Hippocampal formation (tissue), 2 donors: ENCODE measurements at places on chromosomes 7 and 10.
A peak's percentile ranks its signal among the peaks of the same experiment; 100 is the strongest.

DNA sequence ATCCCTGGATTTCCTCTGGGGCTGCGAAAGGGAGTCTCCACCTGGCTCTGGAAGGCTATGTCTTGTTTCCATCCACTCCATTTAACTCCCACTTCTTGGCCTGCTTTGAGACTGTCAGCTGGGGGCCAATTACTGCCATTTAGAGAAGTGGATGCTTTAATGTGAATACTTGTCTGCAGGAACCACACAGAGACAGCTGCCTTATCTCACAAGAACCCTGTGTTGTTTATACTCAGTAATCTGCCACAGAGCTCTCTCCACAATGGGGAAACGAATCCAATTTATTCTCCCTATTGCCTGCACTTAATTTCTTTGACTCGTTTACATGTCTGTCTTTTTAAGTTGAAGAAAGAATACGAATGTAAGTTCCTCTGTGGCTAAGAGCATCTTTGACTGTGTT is 787.0 kb upstream of the C7orf33 start:
- no peak for DNase-seq

GRCh38 chr10:94036766-94037033 is 43.0 kb downstream of the PLCE1 start:
- DNase-seq = no peak

DNA sequence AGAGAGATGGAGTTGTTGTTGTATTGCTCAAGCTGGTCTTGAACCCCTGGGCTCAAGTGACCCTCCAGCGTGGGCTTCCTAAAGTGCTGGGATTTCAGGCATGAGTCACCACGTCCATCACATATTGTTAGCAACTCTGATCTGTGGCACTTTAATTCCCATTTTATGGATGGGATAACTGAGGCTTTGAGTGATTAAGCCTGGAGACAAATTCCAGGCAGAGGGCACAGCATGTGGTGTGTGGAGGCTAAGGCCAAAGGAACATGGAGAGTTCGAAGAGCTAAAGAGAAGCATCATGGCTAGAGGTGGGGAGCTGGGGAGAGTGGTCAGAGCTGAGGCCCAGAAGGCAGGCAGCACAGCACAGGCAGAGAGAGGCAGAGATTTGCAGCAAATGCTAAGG is 458.4 kb downstream of the XPNPEP1 start:
- DNase-seq = no peak

DNA sequence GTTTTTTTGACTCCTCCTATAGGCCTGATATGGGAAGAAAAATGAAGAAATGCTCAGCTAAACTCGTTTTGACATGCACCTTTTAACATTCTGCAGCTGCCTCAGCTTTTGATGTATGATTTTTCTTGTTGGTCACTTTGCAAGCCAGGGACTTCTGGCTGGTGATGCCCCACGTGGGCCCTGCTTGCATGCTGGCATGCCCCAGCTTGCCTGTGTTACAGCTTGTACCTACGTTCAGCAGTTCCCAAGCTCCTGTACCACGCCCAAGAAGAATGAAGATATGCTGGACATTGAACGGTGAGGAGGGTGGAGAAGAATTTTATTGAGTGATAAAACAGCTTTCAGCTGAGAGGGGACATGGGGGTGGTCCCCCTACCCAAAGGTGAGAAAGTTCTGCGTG is 245.6 kb upstream of the FZD8 start:
- DNase-seq = no peak

GRCh38 chr7:29572558-29572957 is 8.9 kb downstream of the PRR15 start:
- no peak for DNase-seq

GRCh38 chr7:132767378-132767777 is 191.1 kb upstream of the PLXNA4 start:
- no peak for DNase-seq

DNA sequence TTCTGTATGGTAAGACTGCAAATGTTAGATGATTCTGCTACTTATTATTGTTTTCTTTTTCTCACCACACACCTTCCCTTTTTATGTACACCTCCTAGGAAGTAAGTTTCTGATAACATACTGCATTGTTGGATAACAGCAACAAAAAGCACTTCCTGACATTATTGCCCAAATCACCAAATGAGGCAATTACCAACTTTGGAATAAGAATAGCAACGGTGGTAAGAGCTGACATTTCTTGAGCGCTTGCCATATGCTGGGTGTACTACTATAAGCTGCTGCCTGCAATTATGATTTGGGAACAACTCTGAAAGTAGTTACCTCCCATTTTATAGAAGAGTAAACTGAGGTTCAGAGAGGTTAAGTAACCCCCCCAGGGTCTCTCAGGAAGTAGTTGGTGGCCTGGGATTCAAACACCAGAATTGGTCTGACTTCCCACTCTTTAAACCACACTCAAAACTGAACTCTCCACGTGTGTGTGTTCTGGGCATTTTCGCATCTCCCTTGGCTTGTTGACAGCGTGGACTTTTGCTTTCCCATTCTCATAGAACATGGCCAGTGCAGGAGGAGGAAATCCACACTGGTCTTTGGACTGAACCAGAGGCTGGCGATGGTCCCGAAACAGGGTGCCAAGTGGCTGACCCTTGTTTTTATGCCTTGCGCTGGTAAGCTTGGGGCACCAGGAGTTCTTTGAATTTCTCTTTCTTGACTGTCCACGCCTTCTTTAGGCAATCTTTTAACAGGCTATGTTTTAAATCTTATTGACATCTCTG is 71.4 kb downstream of the TCF7L2 start:
- no peak for DNase-seq

DNA sequence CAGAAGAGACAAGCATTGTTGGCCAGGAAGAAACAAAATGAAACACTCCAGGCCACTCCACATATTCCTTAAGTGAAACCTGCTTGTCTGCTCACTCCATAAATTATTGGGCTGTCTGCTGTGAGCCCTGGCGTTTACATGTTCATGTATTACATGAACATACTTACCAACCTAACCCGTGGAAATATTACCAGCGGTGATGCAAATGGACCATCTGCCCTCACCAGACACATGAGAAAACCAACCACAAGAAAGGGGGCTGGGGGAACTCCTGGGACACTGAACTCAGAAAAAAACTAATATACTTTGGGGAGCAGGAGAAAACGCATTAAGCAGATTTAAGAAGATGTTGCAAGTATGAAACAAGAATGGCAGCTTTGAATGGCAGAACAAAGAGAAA is 731.2 kb upstream of the IGFBP3 start:
- DNase-seq = no peak

- DNase-seq = no peak
Observed at GRCh38 chr10:24969841-24970281, 17.5 kb upstream of the PRTFDC1 start.

GRCh38 chr10:54843085-54843646 is 42.1 kb upstream of the PCDH15 start:
- no peak for DNase-seq

- DNase-seq = peak; percentile 21
Observed at GRCh38 chr10:78375854-78376785, 342.5 kb downstream of the RPS24 start.

GRCh38 chr7:43481902-43482678 is 100.8 kb upstream of the STK17A start:
- no peak for DNase-seq

DNA sequence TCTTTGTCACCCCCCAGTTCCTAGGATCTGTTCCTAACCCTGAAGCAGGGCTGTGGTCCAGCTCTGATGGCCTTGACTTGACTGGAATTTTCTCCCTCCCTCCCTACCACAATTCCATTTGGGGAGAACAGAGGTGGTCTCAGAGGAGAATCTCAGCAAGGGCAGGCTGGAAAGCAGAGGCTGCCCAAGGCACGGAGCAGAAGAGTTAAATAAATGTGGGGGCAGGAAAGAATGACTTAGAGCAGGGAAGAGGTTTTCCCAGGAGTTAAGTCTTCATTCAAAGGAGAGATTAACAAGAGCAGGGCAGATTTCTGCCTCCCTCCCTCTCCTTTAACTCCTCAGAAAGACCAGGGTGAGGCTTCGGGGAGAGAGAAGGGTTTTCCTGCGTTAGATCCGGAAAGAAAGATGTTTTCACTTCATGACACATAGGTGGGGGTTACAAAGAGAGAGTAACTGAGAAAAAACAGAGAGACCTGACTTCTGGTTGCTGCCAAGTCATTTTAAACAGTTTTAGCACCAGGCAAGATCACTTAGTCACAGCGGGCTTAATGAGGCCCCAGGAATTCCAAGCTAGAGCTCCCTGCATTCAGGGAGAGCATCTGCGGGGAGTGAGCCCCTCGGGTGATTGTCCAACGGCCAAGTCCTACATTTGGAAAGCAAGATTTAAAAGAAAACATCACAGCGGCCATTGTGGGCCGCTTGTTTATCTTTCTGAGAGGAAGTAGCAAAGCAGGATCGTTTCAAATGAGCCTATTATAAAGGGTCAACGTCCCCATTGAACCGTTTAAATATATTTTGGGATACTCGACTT is 78.7 kb downstream of the ARHGAP22 start:
- no peak for DNase-seq

- DNase-seq = no peak
Observed at GRCh38 chr7:25314731-25315267, 86.5 kb upstream of the NPVF start.

DNA sequence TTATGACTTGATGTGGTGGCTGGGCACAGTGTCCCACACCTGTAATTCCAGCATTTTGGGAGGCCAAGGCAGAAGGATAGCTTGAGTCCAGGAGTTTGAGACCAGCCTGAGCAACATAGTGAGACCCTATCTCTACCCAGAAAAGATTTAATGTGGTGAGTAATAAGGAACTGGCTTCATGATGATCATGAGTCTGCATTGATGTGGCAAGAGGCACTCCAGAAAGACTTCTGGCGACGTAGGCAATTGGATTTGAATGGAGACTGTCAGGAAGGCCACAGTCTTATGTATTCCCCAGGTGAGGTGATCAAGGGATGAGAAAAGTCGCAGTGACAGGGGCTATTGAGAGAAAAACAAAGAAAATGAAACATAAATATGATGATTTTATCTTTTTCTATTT is 138.0 kb downstream of the CACNB2 start:
- DNase-seq = no peak

- DNase-seq = no peak
Observed at GRCh38 chr10:114399576-114399975, 4.7 kb downstream of the AFAP1L2 start.

DNA sequence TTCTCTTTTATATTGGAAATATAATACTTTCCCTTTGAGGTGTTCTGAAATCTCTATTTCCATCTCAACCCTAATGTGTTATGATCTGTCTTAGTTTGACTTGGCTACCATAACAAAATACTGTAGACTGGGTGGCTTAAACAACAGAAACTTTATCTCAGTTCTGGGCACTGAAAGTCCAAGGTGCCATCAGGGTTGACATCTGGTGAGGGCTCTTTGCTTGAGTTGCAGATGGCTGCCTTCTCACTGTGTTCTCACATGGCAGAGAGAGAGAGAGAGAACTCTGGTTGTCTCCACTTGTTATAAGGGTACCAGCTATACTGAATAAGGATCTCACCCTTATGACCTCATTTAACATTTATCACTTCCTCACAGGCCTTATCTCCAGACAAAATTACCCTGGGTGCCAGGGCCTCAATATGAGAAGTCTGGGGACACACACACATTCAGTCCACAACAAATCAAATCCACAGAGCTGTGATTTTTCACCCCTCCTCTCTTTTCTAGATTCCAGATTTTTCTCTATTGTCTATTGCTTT is 104.5 kb downstream of the SRI start:
- DNase-seq = no peak

DNA sequence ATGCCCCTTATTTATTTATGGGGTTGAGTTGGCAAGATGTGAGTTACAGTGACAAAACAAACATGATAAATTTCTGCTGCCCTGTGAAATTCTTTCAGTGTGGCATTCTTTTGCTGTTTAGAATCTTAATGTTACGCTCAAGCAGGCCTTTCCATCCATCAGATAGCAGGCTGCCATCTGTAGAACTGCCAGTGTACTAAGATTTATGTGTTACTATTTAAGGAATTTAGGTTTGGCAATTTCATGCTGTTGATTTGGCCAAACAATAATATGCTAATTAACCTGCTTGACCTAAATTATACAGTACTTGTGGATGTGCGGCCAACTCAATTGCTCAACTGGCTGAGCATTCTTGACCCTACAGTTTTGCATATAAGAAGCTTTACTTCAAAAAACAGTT is 477.7 kb upstream of the TPK1 start:
- DNase-seq = no peak

DNA sequence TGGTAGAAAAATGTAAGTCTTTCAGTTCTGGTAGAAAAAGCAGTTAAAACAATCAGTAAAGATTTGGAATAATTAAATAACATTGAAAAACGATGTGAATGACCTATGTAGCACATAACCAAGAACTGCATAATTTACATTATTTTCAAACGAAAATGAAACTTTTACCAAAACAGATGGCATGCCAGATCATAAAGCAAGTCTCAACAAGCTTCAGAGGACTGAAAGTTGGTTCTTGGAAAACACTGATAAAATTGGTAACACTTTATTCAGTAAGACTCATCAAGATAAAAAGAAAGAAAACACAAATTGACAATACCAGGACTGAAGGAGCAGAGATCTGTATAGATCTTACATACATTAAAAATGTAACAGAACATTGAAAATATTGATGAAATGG is 92.8 kb downstream of the VIPR2 start:
- no peak for DNase-seq

GRCh38 chr10:33229949-33230267 is 104.6 kb downstream of the NRP1 start:
- DNase-seq = no peak

DNA sequence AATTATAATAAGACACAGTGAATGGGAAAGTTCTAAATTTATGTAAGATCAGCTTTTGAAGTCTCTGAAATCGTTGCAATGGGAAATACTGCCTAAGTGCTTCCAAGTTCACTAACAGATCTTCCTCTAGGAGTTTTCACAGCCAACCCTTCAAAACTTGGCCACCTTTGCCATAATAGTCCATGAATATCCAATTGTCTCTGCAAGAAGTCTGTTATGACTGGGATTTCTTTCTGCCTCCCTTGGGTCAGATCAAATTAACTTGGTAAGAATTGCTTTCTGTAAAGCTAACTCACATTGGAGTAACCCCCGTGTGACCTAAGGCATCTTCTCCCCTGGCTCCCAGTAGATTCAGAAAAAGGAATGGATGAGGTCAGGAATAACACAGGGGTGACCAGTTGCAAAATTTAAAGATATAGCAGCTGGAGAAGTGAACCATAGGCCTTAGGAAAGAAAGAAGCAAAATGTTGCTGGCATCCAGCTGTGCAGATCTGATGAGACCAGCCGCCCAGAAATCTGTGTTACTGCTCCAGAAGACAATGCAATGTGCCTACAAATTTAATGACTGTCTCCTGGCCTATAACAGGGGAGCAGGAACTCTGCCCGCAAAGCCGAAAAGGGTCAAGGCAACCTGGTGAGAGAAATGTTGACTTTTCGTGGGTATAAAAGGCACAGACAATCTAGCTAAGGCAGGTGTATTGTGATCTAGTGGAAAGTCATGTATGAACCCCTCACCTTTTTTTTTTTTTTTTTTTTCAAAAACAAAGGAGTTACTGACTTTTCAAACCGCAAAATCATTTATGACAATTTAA is 7.5 kb upstream of the OPTN start:
- DNase-seq = no peak

DNA sequence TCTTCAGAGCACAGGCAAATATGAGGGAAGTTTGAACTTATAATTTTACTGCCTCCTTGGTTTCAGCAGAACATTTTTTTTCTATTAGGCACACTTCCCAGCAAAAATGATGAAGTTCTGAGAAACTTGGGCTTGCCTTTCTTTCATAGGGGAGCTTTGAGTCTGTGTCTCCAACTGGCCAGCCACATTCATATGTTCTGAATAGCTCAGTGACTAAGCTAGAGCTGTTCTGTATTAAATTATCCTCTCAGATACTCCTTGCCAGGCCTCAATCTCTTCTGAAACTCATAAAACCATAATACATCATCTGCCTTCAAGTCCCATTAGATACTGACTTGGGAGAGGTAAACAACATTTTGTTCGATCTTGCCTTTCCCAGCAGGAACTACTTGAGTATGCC is 476.5 kb downstream of the GPAM start:
- no peak for DNase-seq
